Suppressor macrophage (primary cell): ENCODE measurements at places on chromosomes 4 and X.

DNA sequence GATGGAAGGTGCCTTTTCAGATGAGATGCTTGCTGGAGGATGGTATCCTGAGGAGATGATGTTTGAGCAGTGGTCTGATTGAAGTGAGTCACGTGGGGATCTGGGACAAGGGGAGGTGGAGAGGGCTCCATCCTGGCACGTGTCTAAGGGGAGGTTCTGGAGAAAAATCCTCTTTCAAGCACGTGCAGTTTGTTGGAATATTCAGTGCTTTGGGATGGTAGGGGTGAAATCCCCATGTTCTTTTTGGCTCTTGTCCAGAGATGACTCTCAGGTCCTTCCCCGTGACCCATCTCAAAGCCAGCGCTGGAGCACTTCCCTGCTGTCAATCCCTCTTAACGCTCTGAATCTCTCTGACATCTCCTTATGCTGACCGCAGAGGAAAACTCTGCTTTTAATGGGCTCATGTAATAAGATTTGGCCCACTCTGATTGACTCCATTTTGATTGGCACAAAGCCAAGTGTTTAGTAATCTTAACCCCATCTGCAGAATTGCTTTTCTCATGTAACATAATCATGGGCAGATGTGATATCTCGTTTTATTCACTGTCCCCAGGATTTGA lies 10.8 kb upstream of the KLKB1 start:
- no peak for DNase-seq

DNA sequence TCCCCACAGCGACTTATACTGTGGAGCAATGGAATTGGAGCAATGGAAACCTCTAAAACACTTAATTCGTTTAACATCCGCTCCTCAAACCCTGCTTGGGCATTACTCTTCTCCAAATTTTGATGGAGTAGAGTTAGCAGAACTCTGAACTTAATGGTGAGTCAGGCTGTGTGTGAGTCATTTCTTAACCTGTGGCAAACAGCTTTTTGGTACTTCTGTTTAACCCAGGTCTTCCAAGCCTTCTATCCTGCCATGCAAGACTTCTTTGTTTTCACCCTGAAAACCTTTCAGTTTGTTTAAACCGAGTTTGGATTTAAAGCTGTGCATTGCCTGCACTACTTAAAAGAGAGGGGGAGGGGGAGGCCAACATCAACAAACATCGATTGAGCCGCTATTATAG lies 3.6 kb upstream of the AMOT start:
- DNase-seq: no peak

DNA sequence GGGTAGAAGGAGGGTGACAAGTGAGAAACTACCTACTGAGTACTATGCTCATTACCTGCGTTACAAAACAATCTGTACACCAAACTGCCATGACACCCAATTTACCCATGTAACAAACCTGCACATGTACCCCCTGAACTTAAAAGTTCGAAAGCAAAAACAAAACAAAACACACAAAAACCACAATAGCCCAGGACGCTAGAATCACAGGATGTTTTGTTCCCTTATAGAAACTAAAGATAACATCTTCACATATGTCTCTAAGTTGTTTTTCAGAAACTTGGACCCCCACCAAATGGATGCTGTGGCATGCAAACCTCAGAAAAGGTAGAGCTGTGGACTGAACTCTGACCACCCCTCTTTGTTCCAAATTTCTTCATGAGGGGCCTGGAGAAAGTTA lies 25.2 kb upstream of the PNMA5 start:
- DNase-seq: no peak

- DNase-seq: no peak
Observed at GRCh38 chrX:8284131-8284530, 113.1 kb upstream of the VCX2 start.

DNA sequence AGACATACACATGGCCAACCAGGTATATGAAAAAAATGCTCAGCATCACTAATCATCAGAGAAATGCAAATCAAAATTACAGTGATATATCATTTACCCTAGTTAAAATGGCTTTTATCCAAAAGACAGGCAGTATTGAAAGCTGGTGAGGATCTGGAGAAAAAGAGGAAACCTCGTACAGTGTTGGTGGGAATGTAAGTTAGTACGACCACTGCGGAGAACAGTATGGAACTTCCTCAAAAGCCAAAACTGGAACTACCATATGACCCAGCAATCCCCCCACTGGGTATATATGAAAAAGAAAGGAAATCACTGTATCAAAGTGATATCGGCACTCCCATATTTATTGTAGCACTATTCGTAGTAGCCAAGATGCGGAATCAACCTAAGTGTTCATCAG lies 23.4 kb downstream of the ABHD18 start:
- DNase-seq: peak; percentile 37

- DNase-seq: no peak
Observed at GRCh38 chrX:38066934-38067333, 60.6 kb downstream of the SYTL5 start.

GRCh38 chrX:362351-362750 lies 24.4 kb downstream of the PPP2R3B start:
- DNase-seq: no peak

- no peak for DNase-seq
Observed at GRCh38 chr4:73675623-73676022, 55.4 kb upstream of the RASSF6 start.

DNA sequence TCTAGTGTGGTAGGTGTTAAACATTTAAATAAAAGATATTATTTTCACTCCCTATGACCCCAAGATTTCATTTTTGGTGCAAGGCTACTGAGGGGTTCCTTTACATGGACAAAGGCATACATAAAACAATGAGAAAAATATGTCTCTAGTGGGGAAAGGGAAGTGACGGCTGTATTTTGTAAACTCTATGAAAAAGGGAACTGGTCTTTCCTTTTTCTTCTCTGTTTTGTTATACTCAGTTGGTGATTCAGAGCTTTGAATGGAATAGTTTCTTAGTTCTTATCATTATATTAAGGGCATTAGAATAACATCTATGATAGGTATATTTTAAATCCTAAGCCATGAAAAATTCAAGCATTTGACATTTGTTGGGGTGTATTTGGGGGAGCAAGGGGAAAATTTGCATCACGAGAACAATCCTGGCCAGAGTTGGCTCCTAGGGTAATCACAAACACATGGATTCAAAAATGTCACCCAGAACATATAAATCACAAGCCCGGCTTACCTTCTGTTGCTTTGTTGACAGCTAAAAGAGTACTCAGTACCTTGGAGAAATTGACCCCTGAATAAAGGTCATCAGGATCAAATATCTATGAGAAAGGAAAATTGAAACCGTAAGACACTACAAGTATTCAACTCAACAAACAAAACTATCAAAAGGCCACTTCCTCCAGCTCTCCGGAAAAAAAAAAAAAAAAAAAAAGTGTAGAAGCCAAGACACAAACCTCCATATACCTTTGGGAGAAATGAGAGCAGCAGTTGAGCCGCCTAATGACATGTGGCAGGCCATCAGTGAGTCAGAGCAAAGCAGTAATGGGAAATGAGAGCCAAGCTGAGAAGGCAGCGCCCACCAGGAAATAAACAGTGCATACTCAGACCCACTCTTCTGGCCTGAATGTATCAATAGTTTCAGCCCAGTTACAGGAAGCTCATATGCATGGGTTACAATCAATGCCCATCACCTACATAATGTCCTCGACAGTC lies 33.4 kb downstream of the ARHGEF6 start:
- peak; percentile 66 for DNase-seq

DNA sequence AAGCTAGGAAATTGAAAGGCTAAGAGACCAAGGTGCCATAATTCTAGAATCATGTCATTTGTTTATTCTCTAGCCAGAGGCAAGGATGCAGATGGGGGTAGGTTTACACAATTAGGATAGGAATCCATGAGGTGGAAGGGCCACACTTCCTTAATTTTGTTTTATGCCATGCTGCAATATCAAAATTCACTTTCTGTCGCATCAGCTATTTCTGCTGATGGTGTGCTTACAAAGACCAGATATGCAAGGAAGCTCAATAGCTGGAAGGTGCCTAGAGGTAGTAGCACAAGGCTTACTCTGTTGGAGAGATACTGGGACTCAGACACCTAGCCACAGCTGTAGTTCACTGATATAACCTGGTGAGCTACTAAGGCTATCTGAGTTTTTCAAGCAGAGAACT lies 328.5 kb downstream of the ADGRL3 start:
- no peak for DNase-seq

- no peak for DNase-seq
Observed at GRCh38 chr4:54783402-54784110, 125.8 kb downstream of the KIT start.

DNA sequence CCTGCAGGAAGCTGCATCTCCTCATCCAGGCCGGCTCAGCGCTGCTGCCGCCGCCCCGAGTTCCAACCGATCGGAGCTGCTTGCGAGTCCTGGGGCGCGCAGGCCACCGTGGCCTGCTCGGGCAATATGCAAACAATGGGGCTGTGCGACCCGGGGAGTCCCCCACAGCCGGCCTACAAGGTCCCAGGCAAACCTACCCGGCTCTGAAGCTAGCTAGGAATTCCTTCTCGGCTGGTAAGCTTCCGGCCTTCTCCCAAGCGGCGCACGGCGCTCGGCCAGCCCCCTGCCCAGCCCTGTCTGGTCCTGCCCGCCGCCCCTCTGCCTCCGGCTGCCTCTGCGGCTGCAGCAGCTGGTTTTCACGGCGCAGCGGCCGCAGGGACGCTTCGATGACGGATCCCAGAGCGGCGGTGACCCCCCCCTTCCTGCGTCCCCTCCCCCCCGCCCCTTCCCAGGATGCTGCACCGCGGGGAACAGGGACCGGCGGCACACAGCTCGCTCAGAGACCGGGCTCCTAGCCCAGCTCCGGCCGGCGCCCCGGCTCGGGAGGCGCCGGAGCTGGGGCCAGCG lies 59.4 kb downstream of the TSC22D3 start:
- DNase-seq: peak; percentile 40

DNA sequence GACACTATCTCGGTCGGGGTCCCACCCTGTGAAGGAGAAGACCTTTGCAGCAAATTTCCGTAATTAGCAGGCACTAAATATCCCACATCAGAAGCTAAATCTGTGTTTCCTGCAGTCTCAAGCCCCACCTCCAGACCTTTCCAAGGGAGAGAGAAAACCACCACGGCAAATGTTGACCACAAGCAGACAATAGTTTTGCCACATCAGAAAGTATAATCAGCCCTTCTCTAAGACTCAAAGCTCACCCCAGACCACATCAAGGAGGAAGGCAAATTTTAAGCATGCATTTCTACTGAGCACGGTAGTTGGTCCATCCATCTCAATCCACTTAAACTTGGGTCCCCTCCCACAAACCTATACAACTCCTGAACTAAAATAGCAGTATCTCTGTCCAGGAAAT lies 398.5 kb downstream of the GPM6A start:
- no peak for DNase-seq

DNA sequence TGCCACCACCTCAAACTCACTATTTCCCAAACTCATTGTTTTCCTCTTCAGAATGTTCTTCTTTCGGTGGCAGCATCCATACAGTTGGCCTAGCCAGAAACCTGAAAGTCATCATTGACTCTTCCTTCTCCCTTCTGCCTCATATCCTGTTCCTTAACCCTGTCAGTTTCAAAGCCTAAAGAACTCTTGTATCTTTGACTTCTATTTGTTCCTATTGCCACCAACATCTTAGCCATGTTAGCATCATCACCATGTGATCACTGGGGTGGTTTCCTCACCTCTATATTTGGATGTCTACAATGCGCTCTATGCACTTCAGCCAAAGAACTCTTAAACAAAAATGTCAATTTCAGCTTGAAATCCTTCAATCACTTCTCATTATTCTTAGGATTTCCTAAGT lies 29.0 kb downstream of the DDX60L start:
- DNase-seq: peak; percentile 52
